Stimulated activated CD8-positive, alpha-beta memory T cell treated with anti-CD3 and anti-CD28 coated beads, Interleukin-7, amount 100 ng/mL, for 48 hours (primary cell): ENCODE measurements at places on chromosomes 5 and 9.

DNA sequence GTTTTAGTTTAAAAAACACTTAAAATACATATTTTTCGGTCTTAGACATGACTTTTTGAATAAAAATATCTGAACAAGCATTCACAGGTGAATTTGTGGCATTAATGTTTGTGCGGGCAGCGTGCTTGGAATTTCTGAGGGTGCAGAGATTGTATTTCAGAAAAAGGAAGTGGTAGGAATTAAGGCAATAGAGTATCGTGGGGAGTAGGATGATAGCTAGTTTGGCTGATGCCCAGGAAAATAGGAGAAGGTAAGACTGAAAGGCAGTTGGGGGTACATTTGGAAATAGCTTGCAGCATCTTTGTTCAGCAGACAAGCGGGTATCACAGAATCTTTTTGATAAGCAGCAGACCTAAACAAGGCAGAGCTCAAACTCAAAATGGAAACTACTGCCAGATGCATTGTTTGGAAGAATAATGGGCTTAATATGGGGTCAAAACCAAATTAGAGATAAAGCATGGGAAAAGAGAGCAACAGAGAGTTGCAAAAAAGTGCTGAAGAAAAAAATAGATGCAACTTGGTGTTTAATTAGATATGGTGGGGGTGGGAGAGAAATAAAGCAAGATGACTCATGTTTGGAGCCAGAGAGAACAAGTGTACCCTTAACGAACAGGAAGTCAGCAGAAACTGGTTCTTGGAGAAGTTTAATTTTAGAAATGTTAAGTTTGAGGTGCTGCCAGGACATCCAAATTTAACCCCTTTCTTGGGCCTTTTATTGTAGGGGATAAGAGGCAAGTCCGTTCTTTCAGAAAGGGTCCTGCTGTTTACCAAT lies 85.7 kb upstream of the ARRDC3 start:
- DNase-seq: no peak

GRCh38 chr5:140083120-140083519 lies 30.8 kb upstream of the PURA start:
- DNase-seq: no peak

- DNase-seq: no peak
Observed at GRCh38 chr5:35816881-35817521, 39.7 kb upstream of the IL7R start.

- DNase-seq: no peak
Observed at GRCh38 chr5:118435131-118435530, 553.2 kb downstream of the DTWD2 start.

DNA sequence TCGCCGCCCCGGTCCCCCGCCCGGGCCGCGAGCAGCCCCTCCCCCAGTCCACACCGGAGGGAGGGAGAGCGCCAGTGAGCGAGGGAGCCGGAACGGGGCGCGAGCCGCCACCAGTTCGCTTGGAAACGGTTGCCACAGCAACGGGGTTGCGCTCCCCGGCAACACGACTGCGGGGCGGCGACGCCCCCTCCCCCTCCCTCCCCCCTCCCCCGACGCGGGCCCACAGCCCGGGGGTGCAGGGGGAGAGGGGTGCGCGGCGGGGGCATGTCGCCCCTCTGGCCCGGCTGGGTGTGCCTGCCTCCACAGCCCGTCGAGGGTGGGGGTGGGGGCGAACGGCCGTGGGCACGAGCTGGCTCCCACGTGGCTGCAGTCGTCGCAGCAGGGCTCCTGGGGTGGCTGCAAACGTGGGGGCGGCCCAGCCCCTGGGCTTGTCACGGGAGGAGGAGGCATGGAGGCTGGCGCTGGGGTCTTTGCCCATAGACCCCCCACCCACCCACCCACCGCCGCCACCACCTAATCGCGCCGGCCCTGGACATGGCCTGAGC lies 524 bp downstream of the PRR7 start:
- no peak for DNase-seq

DNA sequence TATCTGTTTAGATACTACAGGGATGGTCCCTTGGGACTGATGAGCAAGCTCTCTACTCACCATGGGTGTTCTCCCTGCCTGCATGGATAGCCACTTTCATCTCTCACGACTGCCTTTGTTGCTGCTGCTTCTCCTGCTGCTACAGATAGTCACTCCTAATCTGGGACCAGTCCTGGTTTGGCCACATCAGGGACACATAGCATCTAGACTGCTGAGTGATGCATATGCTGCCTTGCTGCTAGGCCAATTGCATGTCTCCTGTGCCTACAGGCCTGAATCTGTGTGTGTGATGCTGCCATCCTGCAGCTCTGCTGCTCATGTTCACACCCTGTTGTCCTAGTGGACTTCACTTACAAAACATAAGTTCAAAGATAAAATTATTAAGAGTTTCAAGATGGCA lies 297.1 kb downstream of the HCN1 start:
- no peak for DNase-seq

- no peak for DNase-seq
Observed at GRCh38 chr9:124489222-124489621, 18.0 kb downstream of the NR5A1 start.

DNA sequence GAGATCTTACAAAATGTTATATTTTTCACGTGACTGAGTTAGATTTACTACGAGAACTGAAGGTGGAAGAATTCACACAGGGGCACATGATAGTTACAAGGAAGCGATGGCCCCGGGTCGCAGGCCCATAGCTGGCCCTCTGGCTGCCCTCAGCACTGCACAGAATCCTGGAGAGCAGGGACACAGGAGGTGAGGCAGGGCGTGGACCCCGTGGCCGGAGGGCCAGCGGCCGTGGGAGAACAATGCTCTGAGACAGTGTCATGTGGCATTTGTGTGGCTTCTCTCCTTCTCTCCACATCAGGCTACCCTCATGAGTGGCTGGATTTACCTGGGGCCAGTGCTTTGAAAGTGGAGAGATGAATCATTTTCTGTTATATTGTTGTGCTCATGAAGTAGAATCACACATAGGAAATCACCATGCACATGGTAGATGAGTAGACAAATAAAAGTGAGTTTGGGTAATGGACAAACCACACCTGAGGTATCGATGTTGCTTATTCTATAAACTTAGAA lies 89.5 kb downstream of the ICE1 start:
- no peak for DNase-seq

DNA sequence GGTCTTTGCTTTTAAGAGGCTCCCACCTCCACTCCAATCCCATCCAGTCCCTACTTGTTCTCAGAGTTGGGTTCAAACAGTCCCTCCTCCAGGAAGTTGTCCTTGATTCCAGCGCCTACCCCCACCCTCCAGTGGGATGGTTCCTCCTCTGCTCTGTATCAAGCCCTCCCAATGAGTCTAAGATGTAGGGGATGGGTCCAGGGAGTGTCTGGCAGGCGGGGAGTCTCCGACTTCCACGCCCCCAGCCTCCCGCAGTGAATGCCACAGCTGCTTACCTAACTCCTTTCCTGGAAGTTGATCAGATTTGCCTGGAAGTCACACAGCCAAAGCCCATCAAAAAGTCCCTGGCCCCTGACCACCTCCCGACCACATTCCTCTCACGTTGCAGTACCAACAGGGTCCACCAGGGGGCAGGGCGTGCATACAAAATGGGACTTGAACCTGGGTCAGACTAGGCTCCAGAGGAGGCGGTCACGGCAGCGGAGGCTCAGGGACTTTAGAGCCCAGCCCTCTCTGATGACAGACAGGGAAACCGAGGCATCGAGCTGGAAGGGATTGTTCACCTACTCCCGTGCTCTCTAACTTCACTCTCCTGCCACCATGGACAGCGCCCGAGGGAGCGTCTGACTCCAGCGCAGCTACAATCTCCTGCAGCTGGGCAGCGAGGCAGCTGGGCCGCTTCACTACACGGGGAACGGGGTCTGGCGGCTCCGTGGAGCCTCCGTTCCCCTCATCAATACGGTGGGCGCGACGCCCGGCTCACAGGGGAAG lies 25.0 kb upstream of the TDRD7 start:
- DNase-seq: no peak

DNA sequence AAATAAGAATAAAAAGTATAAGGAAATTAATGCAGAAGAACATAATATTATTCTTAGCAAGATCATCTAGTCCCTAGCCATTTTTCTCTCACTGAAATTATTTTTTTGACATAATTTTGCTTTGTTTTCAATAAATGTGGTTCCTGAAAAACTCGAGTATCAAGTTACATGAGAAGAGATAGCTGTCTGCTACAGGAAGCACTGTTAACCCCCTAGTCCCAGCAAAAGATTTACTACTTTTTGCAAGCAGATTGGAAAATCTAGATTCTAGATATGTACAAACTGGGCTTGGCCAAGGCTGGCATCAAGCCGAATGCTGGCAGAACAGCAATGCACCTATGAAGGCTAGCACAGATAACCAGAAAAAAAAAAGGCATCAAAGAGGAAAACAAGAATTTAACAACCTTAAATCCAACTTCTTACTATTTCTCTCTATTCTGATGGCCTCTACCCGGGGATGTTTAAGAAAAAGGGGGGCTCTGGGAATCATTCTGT lies 21.9 kb upstream of the ISCA1 start:
- no peak for DNase-seq

DNA sequence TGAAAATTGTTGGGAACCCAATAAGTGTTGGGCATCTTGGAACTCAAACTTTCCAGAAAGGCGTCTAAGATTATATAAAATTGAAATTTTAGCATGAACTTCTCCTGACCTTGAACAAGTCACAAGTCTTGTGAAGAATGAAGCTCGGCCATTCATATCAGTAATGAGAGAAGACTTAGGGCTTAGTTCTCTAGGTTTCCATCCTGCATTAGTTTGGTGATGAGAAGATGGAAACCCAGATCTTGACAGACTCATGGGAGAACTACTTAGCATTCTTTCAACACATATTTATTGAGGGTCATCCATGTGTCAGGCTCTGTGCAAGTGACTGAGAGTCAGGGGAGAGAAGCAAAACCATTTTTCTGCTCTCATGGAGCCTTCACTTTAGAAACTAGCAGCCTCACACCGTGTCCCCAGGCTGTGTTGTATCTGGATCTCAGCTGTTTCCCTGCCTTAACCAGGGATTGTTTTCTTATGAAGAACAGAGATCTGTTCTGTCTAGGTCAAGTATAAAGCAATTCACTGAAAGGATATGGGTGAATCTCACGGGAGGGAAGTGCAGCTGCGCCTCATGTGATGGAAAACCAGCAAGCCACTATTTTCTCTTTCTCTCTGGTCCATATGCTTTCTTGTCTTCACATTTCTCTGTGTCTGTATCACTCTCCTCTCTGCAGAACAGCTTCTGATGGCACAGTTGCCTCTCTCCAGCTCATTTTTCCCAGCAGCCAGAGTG lies 3.4 kb downstream of the GARNL3 start:
- DNase-seq: no peak

DNA sequence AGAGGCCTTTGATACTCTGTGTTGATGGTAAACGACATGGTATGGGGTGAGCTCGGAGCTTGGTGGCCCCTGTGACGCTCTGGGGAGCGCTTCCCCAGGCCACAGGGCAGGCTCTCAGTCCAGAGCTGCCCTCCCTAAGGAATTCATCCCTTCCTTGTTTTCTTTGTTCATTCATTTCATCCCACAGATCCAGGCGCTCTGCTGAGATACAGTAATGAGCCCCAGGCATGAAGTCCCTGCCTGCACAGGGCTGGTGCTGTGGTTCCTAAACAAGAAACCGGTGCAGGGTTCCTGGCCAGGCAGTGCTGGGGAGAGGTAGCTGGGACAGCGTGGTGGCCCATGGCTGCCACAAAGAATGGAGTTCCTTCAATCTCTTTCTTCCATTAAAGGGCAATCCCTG lies 14.4 kb downstream of the NEK6 start:
- no peak for DNase-seq

- DNase-seq: no peak
Observed at GRCh38 chr9:96668868-96669534, 13.9 kb upstream of the PRXL2C start.

GRCh38 chr5:122844910-122845228 lies 544 bp upstream of the SNX24 start:
- DNase-seq: no peak

DNA sequence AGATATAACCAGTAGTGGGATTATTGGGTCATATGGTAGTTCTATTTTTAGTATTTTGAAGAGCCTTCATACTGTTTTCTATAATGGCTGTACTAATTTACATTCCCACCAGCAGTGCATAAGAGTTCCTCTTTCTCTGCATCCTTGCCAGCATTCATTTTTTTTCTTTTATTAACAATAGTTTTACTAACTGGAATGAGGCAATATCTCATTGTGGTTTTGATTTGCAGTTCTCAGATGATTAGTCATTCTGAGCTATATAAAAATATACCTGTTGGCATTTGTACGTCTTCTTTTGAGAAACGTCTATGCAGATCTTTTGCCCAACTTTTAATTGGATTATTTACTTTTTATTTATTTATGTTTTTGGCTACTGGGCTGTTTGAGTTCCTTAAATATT lies 1579.3 kb upstream of the CDH6 start:
- no peak for DNase-seq

DNA sequence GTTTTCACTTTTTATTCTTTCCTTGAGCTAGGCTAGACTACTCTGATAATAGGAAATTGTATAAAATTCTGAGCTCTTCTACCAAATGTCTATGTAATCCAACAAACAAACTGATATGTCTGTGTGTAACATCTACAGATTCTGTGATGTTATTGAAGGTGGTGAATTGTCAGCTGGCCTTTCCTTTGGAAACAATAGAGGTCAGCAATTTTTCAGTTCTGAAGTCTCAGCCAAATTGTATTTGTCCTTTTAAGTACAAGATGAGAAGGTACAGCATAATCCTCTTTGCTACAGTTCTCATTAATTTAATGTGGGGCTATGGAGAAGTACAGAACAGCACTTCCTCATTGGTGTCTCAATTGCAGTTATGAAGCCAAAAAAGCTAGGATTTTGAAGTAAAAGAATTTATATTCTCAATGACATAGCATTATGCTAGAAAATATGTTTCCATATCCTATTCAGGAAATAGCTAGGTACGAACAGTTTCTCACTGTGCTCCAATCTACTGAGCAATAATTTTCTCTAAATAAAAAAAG lies 198.0 kb downstream of the HINT1 start:
- no peak for DNase-seq

- no peak for DNase-seq
Observed at GRCh38 chr9:124758061-124758460, 13.1 kb downstream of the NR6A1 start.

DNA sequence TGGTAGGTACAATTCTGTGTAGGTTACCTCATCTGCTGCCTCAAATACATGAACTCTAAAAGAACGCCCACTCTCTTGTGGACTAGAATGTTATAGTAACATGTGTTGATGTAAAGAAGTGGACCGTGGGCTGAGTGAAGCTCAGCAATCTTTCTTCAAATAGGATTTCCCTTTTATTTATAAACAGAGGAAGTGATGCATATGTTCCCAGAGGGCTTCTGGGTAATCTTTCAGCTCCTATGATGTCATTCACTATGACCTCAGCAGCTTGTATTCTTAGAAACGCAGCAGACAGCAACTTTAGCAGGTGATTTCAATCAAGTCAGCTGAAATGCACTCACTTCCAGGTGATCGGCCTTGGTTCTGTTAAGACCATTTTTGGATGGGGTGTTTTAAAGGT lies 14.4 kb downstream of the F2RL2 start:
- no peak for DNase-seq

GRCh38 chr9:115882911-115883310 lies 270.7 kb upstream of the PAPPA start:
- DNase-seq: no peak

GRCh38 chr9:130284249-130284625 lies 18.7 kb downstream of the HMCN2 start:
- DNase-seq: no peak
